ENCODE measurements at places on chromosomes 16 and 17.

GRCh38 chr17:4001048-4001590 is 36.9 kb upstream of the ATP2A3 start:
- DNase-seq = no peak

DNA sequence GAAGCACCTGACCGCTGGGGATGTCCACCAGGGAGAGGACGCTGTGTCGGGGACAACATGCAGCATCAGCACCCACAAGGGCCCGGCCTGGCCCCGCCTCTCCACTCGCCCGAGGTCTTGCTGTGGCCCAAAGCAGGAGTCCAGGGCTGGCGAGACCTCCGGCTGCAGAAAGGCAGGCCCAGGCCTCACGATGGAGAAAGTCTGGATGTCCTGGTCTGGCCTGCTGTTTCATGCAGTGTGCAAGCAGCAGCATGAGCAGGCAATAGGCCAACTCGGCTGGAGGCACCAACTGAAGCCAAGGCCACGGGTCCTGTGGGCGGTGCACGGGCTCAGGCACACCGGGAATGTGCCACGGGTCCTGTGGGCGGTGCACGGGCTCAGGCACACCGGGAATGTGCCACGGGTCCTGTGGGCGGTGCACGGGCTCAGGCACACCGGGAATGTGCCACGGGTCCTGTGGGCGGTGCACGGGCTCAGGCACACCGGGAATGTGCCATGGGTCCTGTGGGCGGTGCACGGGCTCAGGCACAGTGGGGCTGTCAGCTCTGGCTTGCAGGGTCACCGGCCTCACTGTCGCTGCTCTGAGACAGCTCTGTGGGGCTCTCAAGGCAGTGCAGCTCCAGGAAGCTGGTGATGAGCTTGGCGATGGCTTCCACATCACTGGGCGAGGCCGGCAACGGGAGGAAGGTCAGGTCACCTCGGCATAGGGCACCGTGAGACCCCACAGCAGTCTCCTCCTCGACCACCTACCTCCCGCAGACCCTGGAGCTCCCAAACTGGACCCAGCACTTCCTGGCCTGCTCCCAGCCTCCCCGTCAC is 6.9 kb downstream of the CYBC1 start:
- no peak for DNase-seq

DNA sequence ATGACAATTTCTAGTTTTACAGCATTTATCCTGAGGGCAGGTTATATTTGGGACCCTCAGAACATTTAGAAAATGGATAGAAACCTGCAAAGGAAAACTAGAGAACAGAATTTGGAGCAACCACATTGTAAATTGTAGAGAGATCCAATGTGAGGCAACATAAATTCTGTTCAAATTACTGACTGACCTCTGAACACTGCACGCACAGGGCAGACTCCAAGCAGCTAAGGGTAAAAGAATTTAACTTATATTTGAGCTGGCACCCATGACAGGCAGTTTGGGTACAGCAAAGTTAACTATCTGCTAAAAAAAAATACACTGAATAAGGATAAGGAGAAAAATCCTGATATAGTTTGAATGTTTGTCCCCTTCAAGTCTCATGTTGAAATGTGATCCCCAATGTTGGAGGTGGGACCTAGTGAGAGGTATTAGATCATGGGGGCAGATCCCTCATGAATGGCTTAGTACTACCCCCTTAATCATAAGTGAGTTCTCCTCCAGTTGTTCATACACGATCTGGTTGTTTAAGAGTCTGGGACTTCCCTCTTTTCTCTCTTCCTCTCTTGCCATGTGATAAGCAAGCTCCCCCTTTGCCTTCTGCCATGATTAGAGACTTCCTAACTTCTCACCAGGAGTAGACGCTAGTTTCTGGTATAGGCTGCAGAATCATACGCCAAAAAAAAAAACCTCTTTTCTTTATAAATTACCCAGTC is 75.7 kb downstream of the FBXL20 start:
- no peak for DNase-seq

- DNase-seq = no peak
Measured at GRCh38 chr17:51685287-51685909, 425.1 kb downstream of the UTP18 start.

GRCh38 chr17:82153745-82154375 is 55.8 kb upstream of the FASN start:
- DNase-seq = peak; percentile 77

GRCh38 chr17:48610282-48611211 is at the start of gene HOXB7:
Gene HOXB7 (minus strand): TSS chr17:48611017. CDS start chr17:48610918, 99 bp downstream.
- DNase-seq = peak; percentile 52

DNA sequence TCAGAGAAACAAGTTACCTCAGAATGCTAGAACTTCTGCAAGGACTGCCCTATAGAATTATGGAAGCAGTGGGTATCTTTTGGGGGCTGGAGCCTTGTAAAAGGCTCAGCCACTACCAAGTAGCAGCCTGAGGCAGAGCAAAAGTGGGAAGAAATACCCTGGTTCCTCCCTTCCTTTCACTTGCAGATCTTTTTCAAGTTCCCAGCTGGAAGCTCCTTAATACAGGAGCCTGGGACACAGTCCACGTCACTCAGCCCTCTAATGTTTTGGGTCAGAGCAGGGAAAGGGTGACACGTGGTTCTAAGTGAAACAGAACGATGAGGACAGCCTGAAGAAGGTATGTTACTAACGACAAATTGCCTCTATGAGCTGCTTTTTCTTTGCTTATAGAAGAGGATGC is 93.1 kb downstream of the CNTNAP4 start:
- DNase-seq = no peak

DNA sequence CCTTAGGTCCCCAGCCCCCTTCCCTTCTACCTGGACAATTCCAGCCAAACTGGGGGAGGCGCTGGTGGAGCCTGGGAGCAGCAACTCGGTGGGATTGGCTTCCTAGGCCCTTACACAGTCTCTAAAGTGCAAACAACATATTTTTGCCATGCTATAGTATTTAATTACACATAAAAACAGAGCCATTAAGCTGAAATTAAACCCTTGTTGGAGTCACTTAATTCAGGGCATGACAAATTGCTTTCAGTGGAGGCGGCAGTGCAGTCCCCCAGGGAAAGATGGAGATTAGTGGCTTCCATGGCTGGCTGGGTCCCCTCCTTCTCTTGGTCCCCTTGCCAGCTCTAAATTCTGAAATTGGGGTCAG is 17.3 kb downstream of the IGFBP4 start:
- no peak for DNase-seq

DNA sequence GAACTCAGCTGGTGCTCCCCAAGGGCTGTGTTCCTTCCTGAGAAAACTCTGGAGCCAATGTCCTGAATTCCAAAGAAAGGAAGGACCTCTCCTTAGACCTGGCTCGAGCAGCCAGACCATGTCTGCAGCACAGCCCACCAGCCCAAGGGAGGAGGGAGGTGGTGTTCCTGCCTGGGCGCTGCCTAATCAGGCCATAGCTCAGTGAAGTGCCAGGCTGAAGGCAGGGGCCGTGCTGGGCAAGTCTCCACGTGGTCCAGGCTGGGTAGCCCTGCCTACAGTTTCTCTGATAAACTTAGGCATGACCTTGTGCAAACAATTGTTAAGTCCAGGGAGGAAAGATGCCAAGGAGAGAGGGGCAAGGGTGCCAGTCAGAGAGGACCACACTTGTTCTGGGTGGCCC is 76.8 kb downstream of the MPRIP start:
- DNase-seq = peak; percentile 66

- no peak for DNase-seq
Measured at GRCh38 chr17:80347536-80347935, 67.4 kb upstream of the ENDOV start.

DNA sequence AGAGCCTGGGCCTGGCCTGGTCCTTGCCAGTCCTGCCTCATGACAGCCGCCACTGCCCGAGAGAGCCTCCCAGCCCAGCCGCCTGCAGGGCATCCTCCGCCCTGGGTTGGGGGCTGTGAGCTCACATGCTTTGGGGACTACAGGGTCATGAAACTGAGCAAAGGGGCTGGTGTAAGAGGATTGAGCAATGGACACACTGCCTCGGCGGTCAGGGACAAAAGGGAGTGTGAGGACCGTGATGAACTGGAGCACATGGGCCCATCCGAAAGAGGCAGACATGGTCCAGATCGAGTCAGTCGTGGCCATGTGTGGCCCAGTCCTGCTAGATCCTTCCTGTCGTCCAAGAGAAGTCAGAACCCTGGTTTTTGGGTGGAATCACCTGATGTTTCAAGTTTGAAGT is 52.3 kb downstream of the GSG1L start:
- DNase-seq = no peak

DNA sequence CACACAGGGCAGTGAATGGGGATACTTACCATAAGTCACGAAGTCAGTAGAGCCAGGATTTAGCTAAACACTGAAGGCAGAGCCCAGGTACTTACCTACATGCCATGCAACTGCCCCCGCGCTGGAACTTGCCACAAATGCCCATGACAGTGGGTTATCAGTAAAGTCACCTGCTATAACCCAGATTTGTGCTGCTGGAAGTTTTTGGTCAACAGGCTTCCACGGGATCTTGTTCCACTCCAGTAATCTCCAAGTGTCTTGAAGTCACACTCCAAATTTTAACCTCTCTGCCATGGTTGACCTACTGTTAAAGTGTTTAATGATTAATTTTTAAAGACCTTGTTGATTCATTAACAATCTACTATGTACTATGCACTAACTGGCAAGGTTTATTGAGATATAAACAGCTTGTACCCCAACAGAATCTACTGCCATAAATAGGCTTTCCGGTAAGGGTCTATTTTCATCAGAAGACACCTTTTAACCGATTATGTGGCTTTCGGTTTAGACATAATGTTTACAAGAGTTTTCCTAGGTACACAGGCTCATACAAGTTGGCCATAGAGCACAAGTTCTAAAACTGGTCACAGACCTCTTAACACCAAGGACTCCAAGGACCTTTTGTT is 6.3 kb upstream of the SLC5A11 start:
- no peak for DNase-seq

Data from left ventricle myocardium inferior (tissue), 1 donor.